ENCODE measurements at places on chromosomes 7 and 10.

DNA sequence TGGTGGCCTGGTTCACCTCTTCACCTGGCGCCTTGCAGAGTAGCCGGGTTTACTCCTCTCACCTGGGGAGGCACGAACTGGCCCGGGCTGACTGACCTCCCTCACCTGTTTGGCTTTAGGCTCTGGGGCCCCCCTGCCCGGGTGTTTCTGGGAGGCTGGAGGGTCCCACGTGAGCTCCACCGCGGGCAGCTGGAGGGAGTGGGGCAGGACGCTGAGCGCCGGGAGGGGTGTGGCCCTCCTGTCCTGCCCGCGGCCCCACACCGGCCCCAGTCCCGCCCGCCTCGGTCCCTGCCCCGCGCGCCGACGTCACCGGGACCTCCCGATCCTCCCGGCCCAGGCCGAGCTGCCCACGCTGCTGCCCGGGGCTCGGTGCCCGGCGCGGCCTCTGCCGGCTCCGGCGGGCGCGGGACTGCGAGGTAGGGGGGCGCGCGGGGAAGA lies at the start of gene AMZ1:
TSS of gene AMZ1 (plus strand) at position 322 of the 438 bp plus-strand sequence. CDS start 12,250 bp downstream, outside the sequence.
- DNase-seq, result no peak

DNA sequence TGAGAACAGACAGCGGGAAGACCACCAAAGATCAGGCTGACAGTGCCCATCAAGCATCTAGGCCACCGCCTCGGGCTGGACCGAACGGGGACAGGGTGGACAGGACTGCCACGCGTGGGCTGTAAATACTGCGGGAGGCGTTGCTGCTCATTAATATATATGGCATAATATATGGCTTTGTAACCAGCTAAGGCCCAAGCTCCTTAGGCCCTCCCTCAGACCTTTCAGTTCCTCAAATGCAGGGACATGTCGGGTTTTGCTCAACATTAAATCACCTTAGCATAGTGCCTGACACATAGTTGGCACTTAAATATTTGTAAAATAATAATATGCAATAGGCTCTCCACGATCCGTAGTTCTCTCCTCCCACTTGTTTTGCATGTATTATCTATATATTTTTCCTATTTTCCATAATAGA lies 402 bp upstream of the TMEM168 start:
- DNase-seq, result peak; percentile 12

DNA sequence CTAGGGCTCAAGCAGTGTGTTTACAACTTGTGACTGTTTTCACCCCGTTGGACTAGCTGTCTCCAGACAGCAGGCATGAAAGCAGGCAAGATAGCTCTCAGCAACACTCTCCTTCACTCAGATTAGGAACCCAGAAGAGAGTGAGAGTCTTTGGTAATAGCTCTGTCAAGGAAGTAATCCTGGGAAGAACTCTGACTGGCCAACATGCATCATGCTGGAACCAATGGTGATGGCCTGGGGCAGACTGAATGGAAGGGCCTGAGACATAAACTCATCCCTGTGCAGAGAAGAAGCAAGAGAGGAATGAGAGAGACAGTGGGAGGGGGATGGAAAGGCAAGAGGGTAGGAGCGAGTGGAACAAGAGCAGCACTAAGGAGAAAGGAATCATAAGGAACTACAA lies 48.9 kb downstream of the AKR1D1 start:
- no peak for DNase-seq

- no peak for DNase-seq
Measured at GRCh38 chr10:24086296-24087086, 122.4 kb upstream of the KIAA1217 start.

DNA sequence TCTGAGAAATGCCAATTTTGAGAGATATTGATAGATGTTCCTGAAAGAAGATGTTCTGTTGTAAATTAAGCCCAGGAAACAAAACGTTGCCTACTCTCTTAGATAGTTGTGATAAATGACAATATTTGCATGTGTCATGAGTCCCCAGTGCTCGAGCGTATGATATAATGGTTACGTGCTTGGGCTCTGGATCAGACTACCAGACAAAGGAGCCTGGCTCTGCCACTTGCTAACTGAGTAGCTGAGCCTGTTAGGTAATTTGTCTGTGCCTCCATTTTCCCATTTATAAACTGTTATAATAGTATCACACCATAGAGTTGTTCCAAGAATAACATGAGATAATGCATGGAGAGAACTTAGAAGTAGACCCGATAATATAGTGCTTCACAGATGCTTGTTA lies 1.8 kb downstream of the A1CF start:
- no peak for DNase-seq

DNA sequence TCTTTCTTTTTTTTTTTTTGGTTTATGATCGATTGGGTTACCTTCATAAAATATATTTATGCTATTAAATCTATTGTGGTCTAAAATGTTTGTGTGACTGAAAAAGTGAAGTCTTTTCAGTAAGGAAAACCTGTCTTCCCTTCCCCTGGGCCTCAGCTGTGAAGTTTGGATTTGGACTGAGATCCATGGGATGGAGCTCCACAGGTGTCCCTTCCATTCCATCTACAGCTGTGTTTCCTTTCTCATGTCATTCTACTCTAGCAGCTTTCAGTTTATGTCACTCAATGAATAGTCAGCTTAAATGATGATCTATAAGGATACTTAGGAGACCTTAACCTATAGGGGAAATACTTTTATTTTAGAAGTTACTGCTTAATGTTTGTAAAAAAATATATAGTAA lies 48.0 kb upstream of the NCF1 start:
- DNase-seq, result no peak

All from GM18507 (cell line).